ENCODE measurements at places on chromosomes 5 and 9. TPM values are rescaled to one million over a fixed set of nuclear protein-coding genes. Genes with fewer than 3 reads are reported as not detected.

Gene GAPT
- total RNA-seq = not detected

- DNase-seq = no peak
Observed at GRCh38 chr5:180898621-180899246, at the start of gene BTNL8. TSS of gene BTNL8 (plus strand) at chr5:180899159. CDS start at chr5:180899311, 152 bp downstream.

Gene CATSPER3
- not detected for total RNA-seq

DNA sequence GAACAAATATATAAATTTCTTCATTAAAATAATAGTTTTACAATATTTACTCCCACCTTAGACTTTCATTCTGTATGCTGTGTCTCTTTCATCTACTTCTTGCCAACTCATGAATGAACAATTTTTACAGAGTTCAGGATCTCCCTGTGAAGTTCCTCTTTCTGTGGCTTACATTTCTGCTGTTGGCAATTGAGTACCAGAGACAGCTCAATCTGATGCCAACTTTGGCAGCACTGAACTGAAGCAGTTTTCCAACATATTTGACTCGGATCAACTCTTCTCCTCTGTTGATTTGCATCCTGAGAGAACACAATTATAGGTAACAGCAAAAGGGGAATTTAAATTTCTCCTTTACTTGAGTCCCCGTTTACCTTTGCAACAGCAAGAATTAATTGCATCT lies 1262.2 kb downstream of the EFNA5 start:
- DNase-seq = no peak

DNA sequence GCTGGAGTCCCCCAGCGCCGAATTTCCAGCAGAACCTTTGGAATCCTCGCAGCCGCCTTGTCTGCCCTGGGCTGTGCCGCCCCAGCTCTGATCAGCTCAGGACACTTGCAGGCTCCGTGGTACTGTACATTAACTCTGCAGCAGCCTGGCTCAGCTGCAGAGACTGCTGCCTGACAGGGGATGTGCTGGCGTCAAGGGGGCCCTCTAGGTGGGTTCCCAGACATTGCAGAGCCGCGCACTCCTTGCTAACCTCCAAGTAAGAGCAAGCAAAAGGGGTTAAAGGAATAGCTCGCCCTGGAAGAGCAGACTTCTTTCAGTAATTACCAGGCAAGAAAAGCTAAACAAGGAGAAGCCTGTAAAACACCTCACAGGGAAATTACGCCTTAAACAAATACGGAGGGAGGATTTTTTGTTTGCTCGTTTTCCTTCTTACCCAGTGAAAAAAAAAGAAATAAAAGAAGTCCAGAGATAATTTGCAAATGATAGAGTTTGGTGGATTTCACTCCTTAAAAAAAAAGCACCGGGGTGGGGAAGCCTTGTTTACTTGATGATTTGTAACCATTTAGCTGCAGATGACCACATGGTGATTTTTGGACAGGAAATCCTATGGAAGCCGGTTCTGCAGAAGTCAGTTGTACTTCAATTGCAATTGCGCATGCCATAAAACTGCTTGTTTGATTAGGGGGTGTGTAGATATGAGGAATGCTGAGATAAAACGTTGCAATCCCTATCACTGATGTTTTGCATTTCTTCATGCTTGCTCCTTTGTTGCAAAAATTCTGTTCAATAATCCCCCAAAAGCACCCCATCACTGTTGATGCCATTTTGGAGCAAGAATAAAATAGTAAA lies 305.8 kb downstream of the PDE4D start:
- peak; percentile 78 for DNase-seq

Gene LCN9
- not detected for total RNA-seq

DNA sequence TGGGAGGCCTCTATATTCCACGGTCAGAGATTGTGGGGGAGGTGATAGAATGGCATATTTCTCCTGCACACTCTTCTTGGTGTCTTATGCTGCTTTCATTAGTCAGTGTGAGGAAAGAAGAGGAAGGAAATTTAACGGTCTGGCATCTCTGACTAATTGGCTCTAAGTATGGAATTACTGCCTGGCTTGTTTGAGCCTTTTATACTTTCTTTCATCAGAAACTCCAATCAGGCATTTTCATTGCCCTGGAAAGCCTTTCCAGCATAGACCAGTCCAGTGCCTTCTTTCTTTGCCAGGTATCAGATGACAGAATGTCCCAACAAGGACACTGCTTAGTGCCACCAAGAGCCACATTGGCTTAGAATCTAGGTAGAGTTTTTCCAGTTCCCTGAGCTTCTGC lies 30.2 kb downstream of the CYSTM1 start:
- DNase-seq = no peak

DNA sequence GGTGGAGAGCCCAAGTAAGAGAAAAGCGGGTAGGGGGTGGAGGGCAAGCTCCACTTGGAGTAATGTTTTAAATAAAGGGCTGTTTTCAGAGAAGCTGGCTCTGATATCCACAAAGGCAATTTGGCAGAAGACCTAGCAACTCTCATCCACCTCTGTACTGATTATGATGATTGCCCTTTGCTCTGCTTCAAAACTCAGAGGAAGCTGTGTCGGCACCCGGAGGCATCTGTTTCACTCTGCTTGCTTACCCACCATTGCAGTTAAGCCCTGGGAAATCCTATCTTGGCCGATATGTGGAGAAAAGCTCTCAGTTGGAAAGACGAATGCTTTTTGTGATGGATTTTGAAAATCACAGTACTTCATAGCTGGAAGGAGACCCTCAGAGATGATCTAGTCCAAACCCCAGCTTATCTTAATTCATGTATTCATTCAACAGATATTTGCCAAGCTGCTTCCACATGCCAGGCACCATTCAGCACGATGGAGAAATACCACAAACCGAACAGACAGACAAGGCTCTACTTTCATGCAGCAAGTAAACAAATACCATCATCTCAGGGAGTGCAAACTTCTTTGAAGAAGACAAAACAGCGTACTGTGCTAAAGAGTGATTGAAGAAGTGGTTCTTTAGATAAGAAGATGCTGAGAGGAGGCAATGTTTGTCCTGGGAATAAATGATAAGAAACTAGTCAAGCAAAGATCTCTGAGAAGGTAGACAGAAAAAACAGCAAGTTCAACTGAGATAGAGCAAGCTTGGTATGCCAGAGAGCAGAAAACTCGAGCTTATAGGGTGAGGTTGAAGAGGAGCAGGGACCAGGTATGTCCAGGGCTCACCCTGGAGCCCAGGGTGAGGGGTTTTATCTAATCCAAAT lies 140.4 kb upstream of the SPDL1 start:
- DNase-seq = no peak

Gene ZNF189
- total RNA-seq = 15.5 TPM

GRCh38 chr5:105878402-105878801 lies 1792.3 kb downstream of the EFNA5 start:
- DNase-seq = no peak

DNA sequence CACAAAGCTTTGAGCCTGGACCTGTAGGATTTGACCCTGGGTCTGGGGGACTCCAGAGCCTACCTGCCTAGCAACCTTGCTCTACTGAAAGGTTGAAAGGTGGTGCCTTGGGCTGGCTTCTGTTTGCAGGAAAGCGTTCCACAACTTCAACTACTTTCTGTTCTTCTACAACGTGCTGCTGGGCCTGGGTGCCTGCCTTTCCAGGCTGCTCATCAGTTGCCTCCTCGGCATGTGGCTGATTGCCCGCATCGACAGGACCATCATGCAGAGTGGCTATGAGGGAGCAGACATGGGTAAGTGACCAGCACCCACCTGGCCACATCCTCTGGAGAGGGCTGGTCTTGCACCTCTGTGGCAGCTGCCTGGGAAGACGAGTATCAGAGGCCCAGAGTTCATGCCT lies 13.6 kb upstream of the CCDC180 start:
- no peak for DNase-seq

DNA sequence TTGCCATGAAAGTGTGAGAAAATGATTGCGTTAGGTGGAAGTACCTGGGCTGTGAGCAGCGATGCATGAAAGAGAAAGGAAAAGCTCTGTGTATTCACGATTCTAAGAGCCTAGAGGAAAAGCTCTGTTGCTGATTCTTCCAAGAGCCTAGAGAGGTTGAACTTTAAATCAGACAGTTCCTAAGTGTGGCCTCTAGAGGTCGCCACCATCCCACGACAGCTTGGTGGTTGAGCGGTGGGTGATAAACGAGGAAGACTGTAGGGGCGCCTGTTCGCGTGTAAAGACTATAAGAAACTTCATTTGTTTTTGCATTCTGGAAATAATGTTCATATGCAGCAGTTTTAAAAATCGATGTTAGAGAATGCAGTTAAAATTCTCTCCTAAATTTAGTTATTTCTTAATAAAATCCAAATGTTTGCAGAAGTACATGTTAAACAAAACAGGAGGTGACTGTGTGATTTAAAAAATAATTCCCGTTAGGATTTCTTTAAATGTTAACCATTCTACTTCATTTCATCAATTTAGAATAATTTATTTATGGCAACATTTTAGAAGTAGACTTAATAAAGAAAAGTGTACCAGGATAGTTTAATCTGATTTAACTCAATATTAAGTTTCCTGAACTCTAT lies 107.7 kb downstream of the TENT4A start:
- peak; percentile 51 for DNase-seq

- no peak for DNase-seq
Observed at GRCh38 chr5:98085593-98085992, 687.9 kb upstream of the RGMB start.

Gene UTP15
- total RNA-seq = 14.7 TPM

- DNase-seq = no peak
Observed at GRCh38 chr9:68631811-68632210, 73.2 kb upstream of the PIP5K1B start.

All from RPMI7951 (cell line).